ENCODE measurements at places on chromosomes 4 and X.

- peak; percentile 92 for DNase-seq
Observed at GRCh38 chrX:11533199-11533651, 132.5 kb downstream of the ARHGAP6 start.

DNA sequence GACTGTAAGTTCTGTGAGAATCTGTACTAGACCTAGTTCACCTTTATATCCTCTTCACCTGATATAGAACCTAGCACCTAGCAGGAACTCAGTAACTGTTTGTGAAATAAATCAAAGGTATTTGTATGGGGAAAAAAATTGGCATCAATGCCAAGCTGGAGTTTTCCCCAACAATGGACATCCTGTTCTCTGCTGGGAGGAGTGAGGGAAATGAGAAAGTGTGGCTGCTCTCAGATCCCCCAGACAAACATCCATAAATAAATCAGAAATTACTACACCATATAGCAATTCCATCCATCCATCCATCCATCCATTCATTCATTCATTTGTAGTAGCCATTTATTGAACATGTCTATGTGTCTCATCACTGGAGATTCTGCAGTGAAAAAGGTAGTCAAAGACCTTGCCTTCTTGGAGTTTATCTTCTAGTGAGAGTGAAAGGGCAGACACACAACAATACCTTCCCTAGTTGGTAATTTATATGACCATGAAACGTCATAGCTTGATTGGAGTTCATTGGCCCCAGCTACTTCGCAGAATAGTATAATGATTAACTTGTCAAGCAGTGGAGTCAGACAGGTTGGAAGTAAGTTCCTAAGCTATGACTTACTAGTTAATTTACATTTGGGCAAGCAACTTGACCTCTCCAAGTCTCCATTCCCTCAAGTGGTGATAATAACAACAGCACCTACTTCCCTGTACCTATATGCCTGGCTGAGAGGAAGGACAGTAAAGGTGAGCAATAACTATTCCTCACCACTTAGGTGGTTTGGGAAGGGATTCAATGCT is 98.7 kb upstream of the KIT start:
- DNase-seq = no peak

DNA sequence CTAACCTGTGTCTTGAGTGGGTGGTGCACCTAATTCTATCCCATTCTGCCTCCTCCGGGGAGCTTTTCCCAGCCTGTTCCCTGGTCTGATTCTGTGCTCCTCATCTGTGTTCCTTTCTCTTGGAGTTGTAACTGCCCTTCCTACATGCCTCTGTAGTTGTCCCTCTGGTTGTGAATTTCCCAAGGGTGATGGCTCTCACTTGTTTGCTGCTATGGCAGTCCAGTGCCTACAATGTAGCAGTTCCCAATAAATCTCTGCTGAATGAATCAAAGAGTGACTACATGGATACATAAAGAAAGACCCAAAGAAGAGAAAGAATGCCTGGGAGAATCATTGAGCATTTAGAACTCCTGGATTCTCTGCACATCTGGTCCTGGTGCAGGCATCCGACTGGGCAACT is 141.6 kb downstream of the HS3ST1 start:
- no peak for DNase-seq

- DNase-seq = no peak
Observed at GRCh38 chr4:53450773-53451172, 73.3 kb downstream of the FIP1L1 start.

DNA sequence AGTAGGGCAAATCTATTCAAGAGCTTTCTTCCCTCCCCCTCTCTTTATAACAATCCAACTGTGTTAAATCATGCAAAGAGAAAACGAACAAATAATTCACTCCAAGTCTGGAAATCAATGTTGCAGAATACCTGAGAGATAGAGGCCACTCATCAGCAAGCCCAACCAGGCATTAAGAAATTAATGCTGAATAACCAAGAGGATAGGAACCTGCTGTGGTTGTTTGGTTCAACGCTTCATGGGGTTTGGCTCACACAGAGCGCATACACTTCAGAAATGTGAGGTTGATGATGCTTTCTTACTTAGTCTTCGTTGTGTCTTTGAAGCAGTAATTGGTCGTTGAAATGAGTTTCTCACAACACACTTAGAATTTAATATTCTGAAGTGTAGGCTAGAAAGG is 1540.0 kb upstream of the PABPC4L start:
- no peak for DNase-seq

- DNase-seq = peak; percentile 60
Observed at GRCh38 chr4:53591372-53591892, at the start of gene LNX1. LNX1 (minus strand) TSS chr4:53591486; CDS start chr4:53574002, 17,484 bp downstream.

- DNase-seq = no peak
Observed at GRCh38 chrX:107662824-107663223, 34.5 kb downstream of the PRPS1 start.

- DNase-seq = no peak
Observed at GRCh38 chr4:80259817-80260216, 6.6 kb upstream of the FGF5 start.

- DNase-seq = peak; percentile 11
Observed at GRCh38 chr4:138410266-138410665, 168.1 kb upstream of the SLC7A11 start.

DNA sequence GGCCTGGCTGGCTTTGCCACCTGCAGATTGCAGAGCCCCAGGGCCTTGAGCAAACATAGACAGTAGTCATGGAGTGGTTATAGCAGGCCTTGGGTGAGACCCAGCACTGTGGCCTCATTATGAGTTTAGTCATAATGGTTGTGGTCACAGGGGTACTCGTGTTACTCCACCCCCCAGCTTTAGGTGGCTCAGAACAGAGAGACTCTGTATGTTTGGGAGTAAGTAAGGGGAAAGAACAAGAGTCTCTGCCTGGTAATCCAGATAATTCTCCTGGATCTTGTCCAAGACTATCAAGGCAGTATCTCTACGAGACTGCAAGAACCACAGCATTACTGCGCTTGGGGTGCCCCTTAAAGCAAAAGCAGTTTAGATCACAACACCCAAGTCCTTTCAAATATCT is 62.3 kb upstream of the SCRG1 start:
- no peak for DNase-seq

DNA sequence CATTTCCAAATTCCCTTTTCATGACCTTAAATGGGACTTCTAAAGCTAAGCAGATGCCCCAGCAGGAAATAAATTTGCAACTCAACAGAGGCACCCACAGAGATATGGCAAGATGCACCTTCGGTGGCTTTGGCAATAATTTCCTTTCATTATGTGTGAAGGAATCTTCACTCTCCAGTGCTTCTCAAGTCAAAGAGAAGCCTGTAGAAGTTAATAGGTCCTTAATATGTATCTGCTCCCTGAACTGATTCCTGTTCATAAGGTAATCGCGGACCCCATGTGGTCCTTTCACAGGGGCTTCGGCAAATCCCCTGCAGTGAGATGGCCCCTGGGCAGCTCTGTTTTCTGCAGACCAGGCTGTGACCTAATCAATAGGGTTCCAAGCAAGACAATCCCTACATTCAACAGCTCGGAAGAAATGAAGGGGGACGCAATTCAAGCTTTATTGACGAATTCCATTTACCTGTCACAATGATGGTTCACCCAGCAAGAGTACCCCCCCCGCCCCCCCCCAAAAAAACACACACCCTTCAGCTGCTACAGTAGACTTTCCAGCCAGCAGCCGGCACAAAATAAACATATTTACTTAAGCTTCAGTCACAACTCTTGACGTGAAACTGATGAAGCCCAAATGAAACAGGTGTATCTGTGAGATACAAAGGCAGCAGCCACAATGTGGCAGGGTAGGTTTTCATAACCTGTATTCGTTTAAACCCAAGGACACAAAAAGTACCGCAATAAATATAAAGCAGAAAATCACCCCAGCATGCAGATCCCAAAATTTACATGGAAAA is 35.3 kb downstream of the FAT1 start:
- no peak for DNase-seq

GRCh38 chr4:7295197-7295910 is 103.0 kb downstream of the SORCS2 start:
- DNase-seq = peak; percentile 18

DNA sequence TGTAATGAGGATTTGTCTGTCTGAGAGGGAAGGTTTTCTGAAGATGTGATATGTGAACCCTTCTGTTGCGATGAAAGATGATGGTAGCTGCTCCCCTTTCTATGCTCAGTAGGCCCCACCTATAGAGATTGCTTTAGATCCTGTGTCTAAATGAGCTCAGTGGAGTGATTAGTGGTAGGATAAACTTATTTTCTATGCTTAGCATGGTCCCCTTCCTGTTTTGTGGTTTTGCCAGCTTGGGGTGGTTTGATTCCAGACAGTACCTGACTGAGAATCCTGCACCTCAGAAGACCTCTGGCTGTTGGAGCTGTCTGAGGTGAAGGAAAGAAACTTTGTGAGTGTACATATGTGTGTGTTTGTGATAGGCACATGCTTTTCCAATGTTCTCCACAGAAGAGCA is 17.7 kb downstream of the MSN start:
- no peak for DNase-seq

DNA sequence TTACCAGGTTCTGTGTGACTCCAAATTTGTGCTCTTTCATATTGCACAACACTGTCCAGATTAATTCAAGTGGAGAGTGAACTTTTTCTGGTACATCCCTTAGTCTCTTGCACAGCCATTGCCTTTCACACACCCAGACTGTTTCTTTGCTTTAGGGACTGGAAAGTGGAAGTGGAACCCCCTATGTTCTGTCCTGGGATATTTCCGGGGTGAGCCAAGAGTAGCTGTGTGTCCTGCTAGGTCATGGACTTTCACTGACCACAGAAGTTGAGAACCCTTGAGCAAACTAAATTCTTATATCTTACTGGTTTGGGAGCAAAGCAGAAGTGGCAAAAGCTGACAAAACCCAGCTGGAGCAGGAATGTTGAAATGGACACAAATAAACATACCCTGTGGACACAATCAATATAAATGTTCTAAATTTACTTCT is 10.3 kb upstream of the VSIG4 start:
- DNase-seq = peak; percentile 15

DNA sequence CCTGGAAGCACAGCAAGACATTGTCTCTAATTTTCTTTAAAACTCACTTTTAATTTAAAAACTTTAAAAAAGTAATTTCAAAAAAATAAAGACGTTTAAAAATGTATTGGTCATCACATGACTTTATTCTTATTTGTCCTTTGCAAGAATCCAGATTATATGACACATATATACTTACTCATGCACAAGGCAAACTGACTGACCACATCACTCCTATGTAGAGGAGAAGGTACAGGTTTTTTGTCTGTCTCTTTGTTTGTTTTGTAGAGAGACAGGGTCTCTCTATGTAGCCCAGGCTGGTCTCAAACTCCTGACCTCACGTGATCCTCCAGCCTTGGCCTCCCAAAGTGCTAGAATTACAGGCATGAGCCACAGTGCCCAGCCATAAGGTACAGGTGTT is 28.6 kb downstream of the MAML3 start:
- no peak for DNase-seq

GRCh38 chr4:92303621-92304027 is at the start of gene GRID2:
GRID2 (plus strand) TSS chr4:92303966.
- DNase-seq = peak; percentile 60

DNA sequence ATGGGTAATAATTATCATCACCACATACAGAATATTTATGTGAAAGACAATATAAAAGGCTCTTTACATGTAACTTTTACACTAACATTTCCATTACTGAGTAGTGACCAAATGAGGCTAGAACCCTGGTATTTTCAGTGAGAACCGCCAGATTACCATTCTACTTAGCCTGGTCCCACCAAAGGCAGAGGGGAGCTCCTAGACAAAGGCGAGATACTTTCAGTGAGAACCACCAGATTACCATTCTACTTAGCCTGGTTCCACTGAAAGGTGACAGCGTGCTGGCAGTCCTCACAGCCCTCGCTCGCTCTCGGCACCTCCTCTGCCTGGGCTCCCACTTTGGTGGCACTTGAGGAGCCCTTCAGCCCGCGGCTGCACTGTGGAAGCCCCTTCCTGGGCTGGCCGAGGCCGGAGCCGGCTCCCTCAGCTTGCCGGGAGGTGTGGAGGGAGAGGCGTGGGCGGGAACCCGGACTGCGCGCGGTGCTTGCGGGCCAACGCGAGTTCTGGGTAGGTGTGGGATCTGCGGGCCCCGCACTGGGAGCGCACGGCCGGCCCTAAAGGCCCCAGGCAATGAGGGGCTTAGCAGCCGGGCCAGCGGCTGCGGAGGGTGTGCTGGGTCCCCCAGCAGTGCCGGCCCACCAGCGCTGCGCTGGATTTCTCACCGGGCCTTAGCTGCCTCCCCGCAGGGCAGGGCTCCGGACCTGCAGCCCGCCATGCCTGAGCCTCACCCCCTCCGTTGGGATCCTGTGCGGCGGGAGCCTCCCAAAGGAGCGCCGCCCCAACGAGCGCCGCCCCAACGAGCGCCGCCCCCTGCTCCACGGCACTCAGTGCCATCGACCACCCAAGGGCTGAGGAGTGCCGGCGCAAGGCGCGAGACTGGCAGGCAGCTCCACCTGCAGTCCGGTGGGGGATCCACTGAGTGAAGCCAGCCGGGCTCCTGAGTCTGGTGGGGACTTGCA is 1276.1 kb downstream of the PCDH7 start:
- DNase-seq = no peak

GRCh38 chr4:128286474-128287058 is 1.0 kb downstream of the PGRMC2 start:
- no peak for DNase-seq

- DNase-seq = no peak
Observed at GRCh38 chrX:78753571-78753970, 6.1 kb downstream of the LPAR4 start.

- DNase-seq = no peak
Observed at GRCh38 chr4:168070903-168071302, 21.4 kb upstream of the ANXA10 start.

DNA sequence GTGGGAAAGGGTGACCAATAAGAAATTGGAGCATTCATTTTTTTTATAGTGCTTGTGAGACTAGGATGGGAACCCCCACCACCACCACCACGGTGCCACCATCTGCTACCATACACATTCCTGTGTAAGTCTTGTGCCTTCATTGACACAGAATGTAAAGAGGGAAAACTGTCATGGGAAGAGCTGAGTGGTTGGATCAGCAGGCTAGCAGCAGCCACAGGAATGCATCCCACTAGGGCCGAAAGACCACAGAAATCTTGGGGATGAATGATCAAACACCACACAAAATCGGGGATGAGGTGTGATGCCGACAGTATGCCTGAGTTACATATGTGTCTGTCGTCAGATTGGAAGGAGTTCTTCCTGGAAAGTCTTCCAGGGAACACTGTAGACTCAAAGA is 69.2 kb downstream of the SRPX start:
- DNase-seq = no peak

GRCh38 chrX:9638871-9639270 is 126.8 kb downstream of the GPR143 start:
- no peak for DNase-seq

DNA sequence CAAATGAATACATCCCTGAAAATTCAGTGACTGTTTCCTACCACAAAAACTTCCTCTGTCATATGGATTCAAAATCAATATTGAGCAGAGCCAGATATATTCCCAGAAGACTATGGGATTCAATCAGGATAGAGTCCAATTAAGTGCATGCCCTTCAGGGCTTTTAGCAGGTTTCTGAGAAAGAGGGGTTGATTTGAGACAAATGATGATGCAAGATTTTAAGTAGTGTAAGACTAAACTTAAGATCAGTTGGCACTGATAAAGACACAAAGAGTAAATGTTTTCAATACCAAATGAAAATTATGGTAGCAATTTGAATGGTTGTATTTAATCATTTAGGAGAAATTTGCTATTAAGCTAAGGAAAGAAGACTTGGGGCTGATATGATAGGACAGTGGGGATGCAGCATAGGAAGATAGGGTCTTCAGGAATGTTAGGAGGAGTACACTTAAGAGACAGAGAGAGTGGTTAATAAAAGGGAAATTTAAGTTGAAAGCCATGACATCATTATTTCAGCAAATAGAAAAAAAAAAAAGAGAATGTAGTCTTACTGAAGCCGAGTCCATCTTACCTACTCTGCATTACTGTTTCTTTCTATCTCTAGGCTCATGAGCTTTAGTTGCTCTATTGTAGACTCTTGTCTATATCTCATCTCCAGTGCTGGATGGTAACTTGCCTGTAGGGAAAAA is 32.0 kb upstream of the XK start:
- DNase-seq = no peak

All from lung (tissue), 17 donors.